ENCODE measurements at places on chromosomes 4 and X.

- DNase-seq = no peak
These were observed 34.7 kb downstream of the IL13RA1 start for GRCh38 chrX:118761939-118762707.

- no peak for DNase-seq
These were observed 70.8 kb upstream of the PTCHD1 start for GRCh38 chrX:23263892-23264291.

DNA sequence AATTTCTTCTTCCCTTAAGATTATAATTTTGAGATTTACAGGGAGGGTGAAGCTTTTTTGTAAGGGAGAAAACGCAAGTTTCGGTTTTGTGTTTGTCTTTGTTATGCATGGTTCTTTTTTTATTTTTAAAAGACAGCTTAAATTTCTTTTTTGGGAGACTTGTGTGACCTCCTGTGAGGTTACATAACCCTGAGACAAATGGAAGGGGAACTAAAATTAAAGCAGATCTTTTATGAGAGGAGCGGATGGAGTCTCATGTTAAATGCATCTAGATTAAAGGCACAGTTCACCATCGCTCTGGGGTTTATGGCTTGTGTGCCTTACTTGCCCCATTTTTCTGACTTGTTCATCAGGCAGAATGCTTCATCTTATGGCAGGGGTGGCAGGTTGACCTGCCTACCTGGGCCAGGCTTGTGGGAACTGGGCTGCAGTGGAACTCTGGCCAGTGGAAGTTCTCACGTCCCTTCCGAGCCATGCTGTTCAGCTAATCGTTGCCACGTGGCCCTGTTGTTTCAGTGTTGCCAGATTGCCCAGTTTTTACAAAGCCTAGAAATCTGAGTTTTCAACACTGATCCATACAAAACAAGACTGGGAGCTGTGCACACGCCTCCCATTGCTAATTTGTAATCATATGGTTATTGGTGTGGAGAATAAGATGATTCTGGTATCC lies 291.8 kb downstream of the ARHGAP10 start:
- no peak for DNase-seq

DNA sequence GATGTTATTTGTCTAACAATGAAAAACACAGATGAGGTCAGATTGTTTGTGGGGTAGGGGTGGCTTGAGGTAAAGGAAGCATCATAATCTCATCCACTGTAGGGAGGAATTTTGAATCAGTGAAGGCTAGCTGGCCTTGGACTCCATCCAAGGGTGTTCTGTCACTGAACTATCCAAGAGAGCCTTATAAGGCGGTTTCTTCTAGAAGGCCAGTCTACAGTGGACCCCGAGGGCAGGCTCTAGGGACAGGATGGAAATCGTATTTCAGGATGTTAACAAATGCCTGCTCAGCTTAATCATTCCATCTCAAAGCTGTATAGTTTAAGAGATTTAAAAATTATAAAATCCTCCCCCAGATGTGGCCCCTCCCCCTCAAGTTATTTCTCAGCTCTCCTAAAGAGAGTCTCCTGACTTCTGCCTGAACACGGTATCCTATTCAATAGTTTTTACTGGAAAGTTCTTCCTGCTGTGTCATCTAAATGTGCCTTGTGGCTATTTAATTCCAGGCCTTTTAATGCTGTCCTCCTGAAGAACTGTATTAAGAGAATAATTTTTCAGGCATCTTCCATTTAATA lies 8.0 kb downstream of the IGFBP7 start:
- no peak for DNase-seq

- DNase-seq = no peak
These were observed 25.7 kb upstream of the C1QTNF7 start for GRCh38 chr4:15402146-15402545.

DNA sequence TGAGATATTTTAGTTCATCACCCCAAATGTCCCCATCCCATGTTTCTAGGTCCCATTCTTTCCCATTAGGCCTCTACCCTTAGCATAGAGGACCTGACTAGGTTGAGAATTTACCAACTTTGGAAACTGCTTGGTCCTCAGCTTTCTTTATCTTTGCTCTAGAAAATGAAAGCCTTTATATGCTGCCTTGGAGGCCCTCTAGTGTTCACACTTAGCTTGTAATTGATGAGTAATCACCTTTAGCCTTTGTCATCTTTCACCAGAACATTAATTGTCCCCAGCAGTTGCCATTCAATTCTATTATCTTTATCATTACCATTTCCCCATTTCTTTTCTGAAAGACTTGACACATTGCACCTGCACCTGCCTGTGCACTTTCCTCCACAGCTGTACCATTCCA lies 589.2 kb upstream of the NR3C2 start:
- DNase-seq = no peak

GRCh38 chr4:8703857-8704495 lies 111.4 kb downstream of the CPZ start:
- no peak for DNase-seq

- no peak for DNase-seq
These were observed 566.5 kb upstream of the FRG1 start for GRCh38 chr4:189374176-189374575.

- no peak for DNase-seq
These were observed 1350.0 kb downstream of the ADGRL3 start for GRCh38 chr4:62550121-62550520.

- no peak for DNase-seq
These were observed 82.3 kb downstream of the DNAAF6 start for GRCh38 chrX:107288676-107289075.

DNA sequence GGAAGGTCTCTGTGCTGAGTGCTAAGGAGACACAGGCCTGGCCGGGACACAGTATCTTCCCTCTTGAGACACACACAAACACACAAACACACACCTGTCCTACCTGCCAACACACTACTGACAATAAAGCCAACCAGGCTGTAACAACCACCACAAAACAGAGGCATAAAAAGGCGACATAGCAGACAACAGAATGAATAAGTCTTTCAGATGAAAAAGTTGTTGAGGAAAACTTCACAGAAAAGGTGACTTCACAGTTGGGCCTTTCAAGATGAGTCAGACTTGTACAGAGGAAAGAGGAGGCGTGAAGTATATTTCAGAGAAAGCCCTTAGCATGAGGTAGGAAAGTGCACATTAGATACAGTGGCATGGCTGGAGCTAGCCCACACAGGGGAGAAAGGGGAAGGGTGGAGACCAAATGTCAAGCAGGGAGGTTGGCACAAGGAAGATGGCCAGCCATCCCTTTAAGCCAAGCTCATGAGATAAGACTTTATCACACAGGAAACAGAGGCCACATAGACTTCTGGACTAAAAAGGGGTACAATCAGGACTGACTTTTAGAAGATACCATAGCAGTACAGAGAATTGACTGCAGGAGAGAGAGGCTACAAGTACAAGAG lies 54.0 kb downstream of the SLC9A7 start:
- DNase-seq = no peak

Measured in NCI-H1694 (cell line).